Stimulated activated CD4-positive, alpha-beta T cell treated with anti-CD3 and anti-CD28 coated beads, TNF-alpha, amount 100 ng/mL, for 1 hour (primary cell): ENCODE measurements at places on chromosomes 13 and 19.

DNA sequence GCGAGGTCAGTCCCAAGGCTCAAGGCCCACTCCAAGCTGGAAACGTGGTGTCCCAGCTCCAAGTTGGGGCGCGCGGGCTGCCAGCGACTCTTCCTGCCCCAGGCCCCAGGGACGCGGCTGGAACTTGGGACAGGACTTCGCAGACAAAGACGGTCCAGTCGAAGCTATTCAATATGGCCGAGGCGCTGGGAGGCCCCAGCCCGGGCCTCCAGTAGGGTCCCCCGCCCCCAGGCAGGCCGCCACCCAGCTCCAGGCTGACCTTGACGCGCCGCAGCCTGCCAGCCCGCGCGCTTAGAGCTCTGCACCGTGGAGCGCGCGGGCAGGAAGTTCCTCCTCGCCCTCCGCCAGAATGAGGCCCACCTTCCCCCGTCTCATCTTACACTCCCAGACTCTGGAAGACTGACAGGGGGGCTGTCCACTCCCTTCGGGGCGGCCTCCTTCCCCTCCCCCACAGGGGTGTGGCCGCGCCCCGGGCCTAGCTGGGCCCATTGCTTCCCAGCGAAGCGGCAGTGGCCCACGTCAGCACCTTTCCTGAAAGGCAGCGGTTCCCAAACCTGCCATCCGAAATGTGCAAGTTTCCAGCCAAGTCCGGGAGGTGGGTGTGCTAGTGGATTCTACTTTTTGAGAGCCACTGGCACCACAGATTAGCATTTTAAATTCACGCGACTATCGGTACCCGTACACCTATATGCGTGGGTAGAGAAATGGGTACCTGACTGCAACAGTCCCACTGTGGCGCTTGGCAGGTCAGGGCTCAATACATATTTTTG, at the start of gene CCDC8:
TSS of gene CCDC8 (minus strand) at position 303 of the 770 bp plus-strand sequence. CDS start 754 bp downstream, outside the sequence.
- DNase-seq, result no peak

DNA sequence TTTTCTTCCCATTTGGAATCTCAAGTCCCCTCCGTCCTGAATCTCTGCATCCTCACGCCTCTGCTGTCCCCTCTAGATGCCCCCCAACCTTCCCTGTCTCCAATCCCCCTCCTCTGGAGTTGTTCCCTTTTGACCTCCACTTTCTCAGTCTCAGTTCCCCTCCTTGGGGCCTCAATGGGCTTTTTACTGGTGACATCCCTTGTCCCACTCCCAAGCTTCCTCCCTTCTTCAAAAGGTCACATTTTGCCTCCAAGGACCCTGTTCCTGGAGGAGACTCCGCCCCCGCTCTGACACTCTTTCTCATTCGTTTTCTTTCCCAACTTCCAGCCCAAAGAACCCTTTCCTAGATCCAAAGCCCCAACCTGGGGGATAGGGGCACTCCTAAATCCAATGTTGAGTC, 1.0 kb downstream of the AP2S1 start:
- no peak for DNase-seq

DNA sequence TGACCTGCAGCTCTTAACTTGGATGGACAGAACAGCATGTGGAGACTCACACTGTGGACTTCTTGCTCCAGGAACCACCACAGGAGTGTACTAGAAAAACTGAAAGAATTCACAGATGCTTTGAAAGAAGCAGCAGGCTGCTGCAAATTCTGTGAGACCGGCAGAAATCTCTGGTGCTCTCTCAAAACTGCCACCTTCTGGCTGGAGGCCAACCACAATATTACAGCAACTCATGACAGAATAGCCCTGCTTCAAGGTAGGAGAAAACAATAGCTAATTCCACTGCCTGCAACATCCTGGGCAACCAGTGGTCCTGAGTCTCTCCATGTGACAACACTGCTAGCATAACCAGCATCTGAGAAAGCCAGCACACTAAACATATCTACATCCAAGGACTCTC, 26.9 kb downstream of the CDK8 start:
- no peak for DNase-seq

- DNase-seq, result no peak
Observed at GRCh38 chr19:32630338-32630737, 44.6 kb downstream of the ANKRD27 start.

GRCh38 chr19:34220472-34221063, 33.8 kb upstream of the GARRE1 start:
- DNase-seq, result peak; percentile 3

DNA sequence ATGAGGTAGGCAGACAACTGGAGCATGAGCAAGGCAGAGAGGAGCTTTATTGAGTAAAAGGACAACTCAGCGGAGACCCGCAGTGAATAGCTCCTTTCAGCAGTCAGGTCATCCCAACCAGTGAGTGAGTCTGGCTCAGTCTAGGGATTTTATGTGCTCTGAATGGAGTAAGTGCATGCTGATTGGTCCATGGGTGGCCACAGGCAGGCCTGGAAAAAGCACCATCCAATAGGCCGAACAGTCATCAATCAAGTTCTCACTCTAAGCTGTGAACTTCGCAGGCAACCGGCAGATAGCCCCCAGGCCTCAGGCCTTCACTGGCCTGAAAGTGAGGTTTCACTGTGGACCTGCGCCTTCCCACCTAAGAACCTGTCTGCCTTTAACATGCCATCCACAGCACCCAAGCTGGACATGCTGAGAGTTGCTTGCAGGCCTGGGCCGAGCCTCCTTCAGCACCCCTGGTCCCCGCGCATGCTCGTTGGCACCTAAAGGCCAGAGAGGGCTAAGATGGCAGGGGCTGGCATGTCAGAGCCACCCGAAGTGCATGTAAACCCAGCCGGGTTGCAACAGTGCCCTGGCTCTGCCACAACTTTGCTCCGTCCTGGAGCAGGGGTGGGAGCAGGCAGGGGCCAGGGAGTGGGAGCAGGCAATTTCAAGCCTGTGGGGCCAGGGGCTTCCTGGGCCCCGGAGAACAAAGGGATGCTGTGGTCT, 698.7 kb downstream of the SLITRK1 start:
- no peak for DNase-seq

GRCh38 chr13:49208619-49209018, 11.5 kb upstream of the MLNR start:
- DNase-seq, result no peak
